CD4-positive, alpha-beta T cell treated with Interleukin-15 for 1 hour (primary cell): ENCODE measurements at places on chromosomes 2 and 18.

DNA sequence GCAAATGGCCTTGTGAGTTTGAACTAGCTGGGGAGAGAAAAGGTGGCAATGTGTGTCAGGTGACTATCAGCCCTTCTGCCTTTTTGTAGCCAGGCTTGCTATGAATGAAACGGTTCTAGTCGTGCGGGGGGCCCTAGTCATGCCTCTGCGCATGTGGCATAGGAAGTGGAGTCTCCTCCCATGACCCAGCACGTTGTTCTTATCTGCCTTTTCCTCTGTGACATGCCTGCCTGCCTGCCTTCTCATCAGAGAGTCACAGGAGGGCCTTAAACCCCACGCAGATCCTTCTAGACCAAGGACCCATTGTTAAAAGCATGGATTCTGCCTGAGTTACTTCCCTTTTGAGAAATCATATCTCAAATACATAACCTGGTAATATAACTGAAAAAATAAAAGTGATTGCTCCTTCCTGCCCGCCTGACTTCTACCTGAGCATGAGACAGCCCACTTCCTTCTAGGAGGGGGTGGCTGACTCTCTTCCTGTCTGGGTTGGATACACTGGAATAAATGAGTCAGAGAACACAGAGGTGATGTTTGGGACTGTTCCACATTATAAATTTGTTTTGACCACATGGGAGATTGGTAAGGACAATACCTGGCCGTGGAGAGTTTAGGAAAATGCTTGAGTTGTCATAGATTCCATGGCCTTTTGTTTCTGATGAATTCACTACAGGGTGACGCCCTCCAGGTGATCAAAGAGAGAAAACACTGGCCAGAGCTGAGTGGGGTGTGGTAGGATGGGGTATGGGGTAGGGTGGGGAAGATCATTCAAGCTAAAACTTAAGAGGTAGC, 49.8 kb downstream of the FBLN7 start:
- DNase-seq: peak; percentile 79

DNA sequence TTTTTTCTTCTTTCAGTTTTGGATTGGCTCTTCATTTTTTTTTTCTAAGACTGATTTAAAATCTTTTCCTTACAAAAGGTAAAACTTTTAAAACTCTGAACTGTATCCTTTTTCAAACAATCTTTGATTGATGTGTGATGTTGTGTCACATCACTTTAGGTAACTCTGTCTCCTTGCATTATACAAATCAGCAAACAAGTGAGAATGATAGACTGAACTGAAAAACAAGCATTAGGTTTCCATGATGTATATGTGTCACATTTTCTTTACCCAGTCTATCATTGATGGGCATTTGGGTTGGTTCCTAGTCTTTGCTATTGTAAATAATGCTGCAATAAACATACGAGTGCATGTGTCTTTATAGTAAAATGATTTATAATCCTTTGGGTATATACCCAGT, 655.7 kb downstream of the LRRTM4 start:
- no peak for DNase-seq

GRCh38 chr2:103789381-103790095, 1027.7 kb downstream of the TMEM182 start:
- no peak for DNase-seq

DNA sequence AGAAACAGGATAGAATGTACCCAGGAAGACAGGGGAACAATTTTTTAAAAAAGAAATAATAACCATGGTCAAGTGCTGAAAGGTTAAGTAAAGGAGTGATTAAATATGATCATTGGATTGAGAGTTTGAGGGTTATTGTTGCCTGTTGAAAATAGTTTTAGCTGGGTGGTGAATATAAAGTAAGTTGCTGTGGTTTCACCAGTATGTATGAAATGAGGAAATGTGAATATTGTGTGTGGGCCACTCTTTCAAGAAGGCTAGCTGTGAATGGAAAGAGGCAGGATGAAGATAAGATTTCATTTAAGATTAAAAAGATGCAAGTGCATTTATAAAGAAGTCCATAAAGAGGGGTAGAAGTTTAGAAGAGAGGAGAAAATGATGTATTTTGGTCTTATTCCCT, 53.8 kb downstream of the GULP1 start:
- no peak for DNase-seq

- DNase-seq: no peak
Measured at GRCh38 chr2:116094196-116094595, 1651.8 kb downstream of the DPP10 start.

- no peak for DNase-seq
Measured at GRCh38 chr18:47381975-47382570, 130.6 kb upstream of the SKOR2 start.

DNA sequence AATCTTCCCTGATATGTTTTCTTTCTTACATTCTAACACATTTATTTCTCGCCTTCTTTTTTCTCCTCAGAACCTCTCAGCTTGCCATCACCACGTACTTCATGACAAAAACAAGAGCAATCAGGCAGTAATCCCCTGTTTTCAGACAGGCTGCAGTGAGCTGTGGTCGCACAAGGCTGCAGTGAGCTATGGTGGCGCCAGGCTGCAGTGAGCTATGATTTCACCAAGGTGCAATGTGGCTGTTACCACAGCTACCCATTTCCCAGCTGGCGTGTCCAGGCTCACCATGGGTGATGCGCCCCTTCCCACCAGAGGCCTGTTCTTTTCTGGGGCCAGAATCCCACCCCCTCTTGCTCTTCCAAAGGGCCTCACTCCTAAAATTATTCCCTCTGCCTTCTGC, 25.8 kb downstream of the TCF23 start:
- no peak for DNase-seq

- no peak for DNase-seq
Measured at GRCh38 chr18:66792466-66792865, 188.6 kb upstream of the CDH19 start.

GRCh38 chr18:78352910-78353309, 626.7 kb upstream of the SALL3 start:
- DNase-seq: no peak

DNA sequence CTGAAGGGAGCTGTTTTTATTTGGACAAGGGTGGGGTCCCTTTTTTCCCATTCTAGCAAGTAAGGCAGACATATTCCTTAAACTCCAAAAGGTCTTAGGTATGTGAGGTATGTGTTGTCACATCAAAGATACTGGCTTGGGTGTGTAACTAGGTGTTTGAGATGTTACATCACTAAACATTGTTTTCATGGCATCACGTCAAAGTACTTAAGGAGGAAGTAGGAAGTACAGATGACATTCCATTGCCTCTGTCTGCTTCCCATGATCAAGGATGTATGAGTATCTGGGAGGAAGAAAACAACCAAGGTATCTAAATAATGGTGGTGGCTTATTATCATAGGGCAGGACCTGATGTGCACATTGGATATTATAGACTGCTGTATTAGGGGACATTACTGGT, 39.3 kb downstream of the CD302 start:
- no peak for DNase-seq

DNA sequence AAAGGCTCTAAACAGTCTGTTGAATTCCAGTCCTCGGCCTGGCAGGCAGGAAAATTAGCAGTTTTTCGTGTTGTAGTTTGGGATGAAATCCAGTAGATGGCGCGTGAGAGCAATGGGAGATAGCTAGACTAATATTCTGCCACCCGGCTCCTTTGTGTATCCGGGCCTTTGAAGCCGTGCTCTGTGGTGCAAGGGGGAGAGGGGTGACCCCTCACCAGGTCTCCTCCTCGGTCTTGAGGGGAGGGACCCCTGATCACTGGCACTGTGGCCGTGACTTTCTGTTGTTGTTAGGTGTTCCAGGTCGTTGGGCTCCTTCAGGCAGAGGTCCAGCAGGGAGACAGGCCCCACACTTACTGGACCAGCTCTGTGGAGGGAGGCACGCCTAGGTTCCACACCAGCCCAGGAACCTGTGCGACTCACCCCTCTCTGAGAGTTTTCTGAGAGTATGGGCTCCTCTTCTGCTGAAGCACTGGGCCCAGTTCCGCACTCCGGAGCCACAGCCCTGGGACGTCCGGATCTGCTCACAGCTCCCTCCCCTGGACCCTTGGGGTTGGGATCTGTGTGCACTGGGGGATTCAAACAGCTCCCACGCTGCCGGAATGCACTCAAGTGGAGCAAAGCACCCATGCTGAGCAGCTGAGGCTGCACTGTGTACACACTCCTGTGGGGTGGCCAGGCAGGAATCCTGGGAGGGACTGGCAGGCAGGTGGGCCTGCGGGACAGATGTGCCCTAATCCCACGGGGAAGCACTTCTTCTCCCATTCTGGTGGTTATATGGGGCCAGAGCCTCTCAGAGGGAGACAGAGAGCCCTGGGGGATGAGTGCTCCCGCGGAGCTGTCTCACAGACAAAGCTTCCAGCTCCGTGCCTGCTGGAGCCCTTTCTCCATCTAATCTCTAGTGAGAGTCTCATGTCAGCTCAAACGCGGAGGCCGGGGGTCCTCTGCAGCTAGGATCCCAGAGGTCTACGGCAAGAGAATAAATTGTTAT, 8.8 kb downstream of the GKN2 start:
- peak; percentile 40 for DNase-seq

DNA sequence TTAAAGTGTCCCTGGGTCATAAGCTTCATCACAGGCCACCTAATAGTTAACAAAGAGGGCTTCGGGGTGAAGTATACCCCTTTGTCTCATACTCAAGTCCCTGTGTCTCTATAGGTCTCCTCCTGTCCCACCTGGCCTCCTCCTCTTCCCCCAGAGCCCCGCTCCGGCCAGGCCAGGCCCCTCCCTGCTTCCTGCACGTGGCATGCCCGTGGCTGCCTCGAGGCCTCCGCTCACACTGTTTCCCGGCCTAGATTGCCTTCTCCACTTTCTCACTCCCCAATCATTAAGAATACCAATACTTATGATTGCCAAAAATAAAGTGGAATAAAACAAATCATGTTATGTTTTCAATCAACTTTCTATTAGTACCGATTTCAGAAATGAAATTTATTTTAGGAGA, 18.8 kb downstream of the SMYD1 start:
- DNase-seq: no peak
